Hepatic stellate cell (primary cell): ENCODE measurements at places on chromosomes 2 and 18.

DNA sequence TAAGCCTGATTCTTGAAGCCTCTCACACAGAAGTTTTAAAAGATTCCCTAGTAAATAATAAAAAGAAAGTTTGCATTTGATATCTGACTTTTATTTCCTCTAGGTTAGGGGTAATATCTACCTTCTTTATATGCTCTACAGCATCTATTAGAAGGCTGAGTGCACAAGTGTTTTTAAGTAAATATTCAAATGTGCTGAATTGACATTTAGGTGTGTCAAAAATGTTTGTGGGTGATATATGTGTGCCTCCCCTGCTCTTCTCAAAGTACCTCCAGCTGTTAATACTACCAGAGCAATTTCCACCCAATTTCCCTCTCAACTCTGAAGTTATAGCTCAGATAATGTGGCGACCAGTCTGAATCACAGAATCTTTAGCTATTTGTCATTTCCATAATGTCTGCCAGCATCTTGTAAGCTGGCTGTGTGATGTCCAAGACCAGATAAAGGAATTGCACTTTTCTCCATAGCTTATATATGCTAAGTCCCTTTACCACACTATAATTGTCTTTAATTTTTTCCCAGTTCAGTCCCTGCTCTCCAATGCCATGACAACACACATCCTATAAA lies 24.4 kb upstream of the ERMN start:
- DNase-seq = no peak

DNA sequence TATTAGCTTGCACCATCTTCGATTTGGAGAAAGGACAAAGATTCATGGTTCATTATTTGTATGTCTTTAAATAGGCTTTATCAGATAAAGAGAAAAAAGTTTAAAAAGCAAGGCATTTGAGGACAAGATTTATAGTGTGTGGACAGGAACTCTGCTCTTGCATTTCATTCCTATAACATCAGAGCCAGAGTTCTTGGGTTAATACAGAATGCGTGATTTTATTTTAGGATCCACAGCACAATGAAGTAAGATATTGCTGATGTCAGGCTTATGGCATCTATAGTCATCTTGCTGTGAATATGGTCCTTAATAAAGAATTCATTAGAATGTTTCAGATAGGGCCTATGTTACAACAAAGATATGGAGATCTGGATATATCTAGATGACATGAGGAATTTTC lies 19.7 kb downstream of the RASGRP3 start:
- DNase-seq = peak; percentile 21

DNA sequence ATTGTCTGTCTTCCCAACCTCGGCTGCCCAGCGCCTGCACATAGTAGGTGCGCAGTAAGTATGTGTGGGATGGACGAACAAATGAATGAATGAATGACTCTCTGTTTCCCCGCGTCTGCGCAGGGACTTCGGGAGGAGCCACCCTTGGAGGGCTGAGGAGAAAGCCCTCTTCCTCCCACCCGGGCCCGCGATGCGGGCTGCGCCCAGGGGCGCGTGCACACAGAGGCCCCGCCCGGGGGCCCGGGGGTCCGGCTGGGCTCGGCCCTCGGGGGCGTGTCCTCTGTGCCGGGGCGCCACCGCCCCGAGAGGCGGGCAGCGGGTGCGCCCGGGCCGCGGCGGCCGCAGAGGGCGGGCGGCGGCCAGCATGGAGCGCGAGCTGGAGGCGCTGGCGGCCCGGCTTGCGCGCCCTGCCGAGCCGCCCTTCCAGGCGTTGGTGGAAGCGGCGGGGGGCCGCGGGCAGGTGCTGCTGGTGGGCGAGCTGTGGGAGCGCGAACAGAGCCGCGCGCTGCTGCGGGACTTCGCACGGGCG lies at the start of gene C2orf72:
Gene C2orf72, plus strand, starts transcription at position 322 of the 529 bp plus-strand sequence. Its CDS starts 43 bp downstream, at position 365.
- no peak for DNase-seq

DNA sequence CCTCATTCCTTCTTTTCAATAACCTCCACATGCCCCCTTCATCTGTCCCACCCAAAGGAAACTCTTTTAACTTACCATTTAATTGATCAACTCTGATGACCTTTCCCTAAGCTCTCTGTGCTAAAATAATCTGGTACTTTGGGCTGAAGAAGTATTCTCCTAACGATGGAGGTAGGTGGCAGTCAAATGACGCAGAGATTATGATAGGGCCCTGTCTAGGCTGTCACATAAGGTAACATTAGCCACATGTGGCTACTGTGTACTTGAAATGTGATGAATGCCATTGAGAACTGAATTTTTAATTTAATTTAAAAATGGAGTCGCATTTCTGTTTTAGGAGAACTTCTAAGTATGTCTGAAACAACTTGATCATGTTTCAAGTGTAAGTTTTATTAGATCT lies 140.5 kb upstream of the TNP1 start:
- DNase-seq = no peak

- DNase-seq = no peak
Measured at GRCh38 chr2:235690809-235691450, 197.1 kb downstream of the AGAP1 start.

DNA sequence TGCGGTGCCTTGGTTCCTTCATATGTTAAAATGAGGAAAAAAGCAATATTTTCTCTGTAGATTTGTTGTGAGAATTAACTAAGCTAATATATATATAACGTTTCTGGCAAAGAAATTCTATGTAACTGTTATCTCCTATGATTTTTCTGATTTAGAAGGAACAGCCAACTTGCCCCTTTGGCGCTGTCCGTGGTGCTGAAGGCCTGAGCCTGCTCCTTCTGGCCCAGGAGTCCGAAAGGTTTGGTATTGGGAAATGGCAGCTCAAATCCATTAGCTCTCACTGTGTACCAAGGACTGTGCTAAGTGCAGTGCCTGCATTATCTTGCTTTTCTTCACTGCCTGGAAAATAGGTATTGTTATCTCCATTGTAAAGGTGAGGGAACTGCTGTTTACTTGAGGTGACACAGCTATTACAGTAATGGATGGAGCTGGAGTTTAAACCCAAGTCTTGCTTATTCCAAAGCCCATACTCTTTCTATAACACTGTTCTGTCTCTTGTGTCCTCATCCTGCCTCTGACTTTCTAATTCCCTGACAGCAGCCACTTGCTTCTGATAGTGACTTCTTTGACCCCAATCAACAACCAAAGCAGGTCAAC lies 52.2 kb downstream of the C1QL2 start:
- DNase-seq = no peak

DNA sequence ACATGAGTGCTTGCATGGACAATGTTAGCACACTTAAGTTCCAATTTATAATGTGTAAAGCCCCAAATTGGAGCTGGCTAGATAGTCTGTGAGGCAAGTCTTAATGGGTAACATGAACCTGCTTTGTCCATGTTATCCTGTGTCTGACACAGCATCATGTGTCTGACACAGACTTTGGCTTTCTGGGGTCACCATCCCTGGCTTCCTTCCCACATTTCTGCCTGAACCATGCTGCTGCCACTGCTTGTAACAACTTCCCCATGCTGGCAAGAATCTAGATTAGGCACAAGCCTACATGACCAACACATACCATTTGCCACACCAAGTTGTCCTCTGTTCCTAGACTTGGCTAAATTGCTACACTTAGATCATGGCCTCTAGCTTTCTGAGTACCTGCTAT lies 49.8 kb upstream of the ZBTB7C start:
- no peak for DNase-seq

GRCh38 chr2:28325567-28326468 lies 66.8 kb upstream of the FOSL2 start:
- DNase-seq = no peak

DNA sequence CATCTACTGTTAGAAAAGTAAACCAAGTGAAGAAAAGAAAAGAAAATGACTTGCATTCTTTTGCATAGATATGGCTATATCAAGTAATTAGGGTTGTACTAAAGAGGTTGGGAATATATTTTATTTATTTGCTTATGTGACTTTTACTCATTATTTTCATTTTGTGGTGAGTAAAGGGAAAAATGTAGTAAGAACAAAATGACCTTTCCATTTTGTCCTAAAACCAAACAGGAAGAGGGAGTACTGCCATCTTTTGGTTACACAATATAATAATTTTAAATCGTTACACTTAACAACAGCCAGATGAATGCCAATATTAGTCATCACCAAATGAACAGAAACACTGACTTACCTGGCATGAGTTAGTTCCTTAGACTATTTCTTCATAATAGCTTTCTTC lies 47.3 kb upstream of the NDUFV2 start:
- DNase-seq = peak; percentile 50

- no peak for DNase-seq
Measured at GRCh38 chr2:3430740-3431490, 51.4 kb downstream of the TRAPPC12 start.

- DNase-seq = no peak
Measured at GRCh38 chr18:58495634-58496033, 133.3 kb downstream of the ALPK2 start.

GRCh38 chr2:42133771-42134195 lies 35.4 kb upstream of the EML4 start:
- DNase-seq = no peak

DNA sequence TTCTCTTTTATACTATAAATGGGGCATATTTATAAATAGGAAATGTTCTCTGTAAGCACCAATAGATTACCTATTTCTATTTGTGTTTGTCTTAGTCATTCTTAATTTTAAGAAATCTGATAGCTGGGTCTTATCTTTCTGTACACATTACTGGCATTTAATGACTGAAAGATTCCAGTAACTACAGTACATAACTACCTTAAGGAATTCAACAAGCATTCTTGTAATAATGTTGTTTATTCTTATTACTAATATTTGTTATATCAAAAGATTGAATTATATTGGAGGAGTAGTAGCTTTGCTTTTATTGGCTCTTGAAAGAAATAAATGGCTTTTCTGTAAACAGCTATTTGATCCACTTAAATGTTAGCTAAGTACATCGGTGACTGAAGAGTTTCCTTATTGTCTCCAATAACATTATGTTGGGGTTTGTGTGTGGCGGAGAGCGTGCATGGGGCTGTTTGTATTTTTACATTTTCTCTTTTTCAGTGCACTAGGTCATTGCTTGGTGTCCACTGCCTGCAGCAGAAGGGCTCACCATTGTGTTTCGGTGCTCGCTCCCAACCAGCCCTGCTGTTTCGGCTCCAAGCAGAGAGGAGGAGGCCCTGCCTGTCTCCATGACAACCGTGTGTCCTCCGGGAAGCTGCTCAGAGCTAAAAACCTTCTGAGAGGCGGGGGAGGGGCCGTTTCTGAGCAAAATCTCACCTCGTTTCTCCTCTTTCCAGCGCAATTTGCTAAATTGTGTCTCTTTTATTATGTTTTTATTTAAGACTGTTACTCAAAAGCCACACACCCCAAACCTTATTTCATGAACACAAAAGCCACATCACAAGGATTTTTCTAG lies 112.5 kb upstream of the SLC38A11 start:
- DNase-seq = peak; percentile 64

DNA sequence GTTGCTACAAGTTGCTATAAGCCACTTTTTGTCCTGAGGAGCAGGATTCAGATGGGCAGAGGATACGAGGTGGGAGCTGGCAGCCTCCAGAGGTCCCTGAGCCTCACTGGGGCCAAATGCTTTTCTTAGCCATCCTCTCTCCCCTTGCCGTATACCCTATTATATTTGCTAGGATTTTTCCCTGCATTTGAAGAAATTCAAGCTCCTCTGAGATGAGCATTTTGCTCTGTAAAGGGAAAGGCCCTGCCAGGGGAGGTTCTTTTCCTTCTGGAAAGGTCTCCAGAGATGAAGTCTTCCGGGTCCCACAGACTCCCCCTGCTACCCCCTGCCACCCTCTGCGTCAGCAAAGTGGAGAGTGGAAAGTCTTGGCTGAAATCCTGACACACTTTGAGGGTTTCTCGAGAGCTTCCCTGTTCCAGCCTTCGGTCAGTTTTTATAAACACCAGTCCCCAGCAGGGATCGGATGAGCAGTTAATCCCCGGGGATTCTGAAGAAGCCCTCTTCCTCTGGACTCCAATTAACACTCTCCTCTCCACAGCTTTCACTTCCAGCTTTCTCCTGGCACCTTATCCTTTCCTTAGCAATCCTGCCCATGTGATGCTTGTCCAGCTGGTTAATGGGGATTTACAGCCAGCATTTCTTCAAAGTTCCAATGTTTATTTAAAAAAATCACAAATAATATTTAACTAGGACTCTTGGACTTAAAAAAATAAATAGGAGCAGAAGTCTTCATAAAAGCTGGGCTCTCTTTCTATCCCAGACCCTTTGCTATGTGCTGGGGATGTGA lies 13.1 kb downstream of the CYRIA start:
- no peak for DNase-seq

GRCh38 chr2:83079007-83079406 lies 1380.1 kb downstream of the SUCLG1 start:
- no peak for DNase-seq

DNA sequence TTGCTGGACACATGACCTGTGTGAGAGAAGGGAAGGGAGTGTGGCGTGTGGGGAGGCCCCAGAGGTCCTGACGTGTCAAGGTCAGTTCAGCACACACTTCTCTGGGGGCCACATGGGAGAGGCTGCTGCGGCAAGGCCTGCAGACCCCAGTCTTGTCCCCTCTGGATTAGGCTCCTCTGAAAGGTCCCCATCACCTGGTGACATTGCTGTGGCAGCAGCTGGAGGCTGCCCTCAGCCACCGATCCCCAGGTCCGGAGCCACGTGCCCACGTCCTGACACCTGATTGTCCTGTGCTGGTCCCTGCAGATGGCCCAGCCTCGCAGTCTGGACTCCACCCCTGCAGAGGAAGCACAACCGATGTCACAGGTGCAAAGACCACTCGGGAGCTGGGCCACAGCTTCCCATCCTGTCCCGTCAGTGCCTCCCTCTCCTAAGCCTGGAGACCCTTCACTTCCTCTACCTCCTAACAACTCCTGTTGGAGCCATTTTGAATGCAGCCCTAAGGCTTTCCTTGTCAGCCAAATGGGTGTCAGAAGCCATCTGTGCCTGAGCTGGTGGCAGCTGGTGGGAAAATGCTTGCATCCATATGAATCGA lies 12.7 kb downstream of the TMEM177 start:
- DNase-seq = no peak

DNA sequence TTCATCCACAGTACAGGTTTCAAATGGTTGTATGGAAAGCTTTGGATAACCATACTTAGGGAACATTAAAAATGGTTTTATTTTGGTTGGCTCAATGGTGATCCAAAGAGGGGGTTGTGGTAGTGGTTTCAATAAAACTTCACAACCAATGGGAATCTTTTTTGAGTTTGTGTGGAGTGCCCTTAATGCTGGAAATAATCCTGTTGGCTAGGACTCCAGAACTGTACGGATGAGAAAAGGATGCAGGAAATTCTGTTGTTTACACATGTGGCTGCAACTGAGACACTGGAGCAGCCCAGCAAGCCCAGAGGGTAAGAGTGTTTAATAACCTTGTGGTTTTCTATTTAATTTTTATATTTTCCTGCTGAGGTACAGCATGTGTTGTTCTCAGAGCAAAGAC lies at the start of gene CCDC102B:
Gene CCDC102B, plus strand, starts transcription at position 210 of the 400 bp plus-strand sequence. CDS start 38,684 bp downstream, outside the sequence.
- DNase-seq = no peak

DNA sequence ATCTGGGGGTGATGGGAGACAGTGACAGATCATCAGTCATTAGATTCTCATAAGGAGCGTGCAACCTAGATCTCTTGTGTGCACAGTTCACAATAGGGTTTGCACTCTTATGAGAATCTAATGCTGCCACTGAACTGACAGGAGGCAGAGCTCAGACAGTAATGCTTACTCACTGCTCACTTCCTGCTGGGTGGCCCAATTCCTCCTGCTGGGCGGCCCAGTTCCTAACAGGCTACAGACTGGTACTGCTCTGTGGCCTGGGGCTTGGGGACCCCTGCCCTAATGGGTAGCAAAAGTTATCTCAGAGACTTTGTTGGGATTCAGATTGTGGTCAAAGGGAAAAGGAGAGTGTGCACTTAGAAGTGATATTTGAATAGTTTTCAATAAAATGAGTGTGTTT lies 840.1 kb upstream of the ID2 start:
- no peak for DNase-seq

GRCh38 chr2:148028781-148029180 lies 7.9 kb downstream of the MBD5 start:
- no peak for DNase-seq

- no peak for DNase-seq
Measured at GRCh38 chr2:226669249-226669648, 130.4 kb downstream of the IRS1 start.
